ENCODE measurements at places on chromosomes 12 and 14.

DNA sequence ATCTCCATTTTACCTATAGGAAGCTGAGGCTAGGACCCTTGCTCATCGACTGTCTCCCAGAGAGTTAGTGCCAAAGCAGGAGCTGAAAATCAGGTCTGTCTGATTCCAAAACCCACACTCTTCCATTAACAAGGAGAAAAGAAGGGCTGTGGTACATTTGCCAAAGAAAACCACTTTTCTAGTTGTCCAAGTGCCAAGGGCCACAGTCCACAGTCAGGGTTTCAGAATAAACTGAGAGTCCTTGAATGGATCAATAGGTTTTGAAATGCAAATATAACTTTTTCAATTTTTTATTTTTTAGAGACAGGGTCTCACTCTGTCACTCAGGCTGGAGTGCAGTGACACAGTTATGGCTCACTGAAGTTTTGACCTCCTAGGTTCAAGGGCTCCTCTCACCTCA, 55.4 kb upstream of the ZFP36L1 start:
- no peak for DNase-seq
- peaks cover 3% of the 10 kb centered on the region for H3K27me3 ChIP-seq

GRCh38 chr12:85007836-85008235, 28.2 kb downstream of the TSPAN19 start:
- H3K27ac ChIP-seq, result no peak overlapping the region
- DNase-seq, result no peak
- no peaks in the 10 kb centered on the region for H3K27me3 ChIP-seq
- no peaks in the 10 kb centered on the region for H3K36me3 ChIP-seq
- no peak overlapping the region for H3K4me3 ChIP-seq
- no peaks in the 10 kb centered on the region for H3K4me1 ChIP-seq

DNA sequence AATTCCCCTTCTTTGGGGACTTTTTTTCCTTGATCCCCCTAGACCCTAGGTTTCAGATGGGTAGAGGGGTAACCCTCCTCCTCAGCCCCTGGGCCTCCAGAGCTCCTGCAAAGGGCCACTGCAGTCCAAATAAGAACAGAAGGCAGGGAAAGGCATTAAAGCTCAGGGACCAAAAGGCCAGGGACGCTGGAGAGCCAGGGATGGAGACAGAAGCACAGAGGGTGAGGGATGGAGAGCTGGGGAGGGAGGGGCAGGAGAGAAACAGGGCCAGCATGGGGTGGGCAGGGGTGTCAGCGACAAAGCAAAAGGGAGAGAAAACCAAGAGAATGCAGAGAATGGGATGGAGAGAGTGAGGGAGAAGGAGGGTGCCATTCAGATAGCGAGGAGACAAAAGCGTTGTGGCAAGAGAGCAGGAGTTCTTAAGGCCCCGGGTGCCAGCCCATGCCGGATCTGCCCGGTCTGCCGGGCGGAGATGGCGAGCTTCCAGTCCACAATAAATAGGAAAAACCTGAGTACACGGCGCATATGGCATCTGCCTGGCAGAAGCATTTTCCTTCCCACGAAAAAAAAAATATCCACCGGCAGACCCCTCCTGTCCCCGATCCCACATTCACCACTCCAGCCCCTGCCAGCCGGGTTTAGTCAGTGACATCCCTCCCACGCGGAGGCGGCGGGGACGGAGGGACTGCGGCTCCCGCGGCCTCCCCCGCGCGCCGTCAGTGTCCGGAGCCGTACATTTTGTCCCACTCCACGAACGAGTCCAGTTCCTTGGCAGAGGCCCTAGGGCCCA, 28.6 kb downstream of the FIGNL2 start:
- H3K36me3 ChIP-seq, result no peaks in the 10 kb centered on the region
- DNase-seq, result peak; percentile 56
- H3K27ac ChIP-seq, result peak overlapping the region; percentile 55
- peak overlapping the region; percentile 50 for H3K4me3 ChIP-seq
- H3K4me1 ChIP-seq, result peaks cover 7% of the 10 kb centered on the region

DNA sequence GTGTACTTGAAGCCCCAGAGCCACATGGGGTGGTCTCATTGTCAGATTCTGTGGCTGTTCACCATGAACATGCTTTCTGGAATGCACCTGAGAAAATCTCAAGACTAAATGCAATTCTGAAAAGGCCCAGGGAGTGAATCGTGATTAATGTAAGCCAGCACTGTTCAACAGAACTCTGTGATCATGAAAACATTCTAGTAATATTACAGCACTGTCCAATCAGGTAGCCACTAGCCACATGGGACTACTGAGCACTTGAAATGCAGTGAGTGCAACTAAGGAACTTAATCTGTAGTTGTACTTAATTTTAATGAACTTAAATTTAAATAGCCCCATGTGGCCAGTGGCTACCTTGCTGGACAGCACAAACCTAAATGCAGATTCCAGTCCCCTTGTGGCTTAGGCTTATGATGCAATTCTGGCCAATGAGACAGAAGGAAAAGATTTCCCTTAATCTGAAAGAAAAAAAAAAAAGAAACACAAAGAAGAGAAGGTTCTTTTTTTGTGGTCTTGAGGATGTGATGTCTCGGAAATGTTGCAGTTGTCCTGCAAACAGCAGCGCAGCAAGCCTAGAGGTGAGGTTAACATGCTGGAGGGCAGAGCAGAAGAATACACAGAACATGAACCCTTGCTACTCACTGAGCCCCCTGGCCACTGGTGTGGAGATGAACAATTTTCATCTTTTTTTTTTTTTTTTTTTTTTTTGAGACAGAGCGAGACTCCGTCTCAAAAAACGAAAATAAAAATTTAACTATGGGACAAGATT, 48.2 kb downstream of the SPPL3 start:
- no peak overlapping the region for H3K4me3 ChIP-seq
- H3K36me3 ChIP-seq, result no peaks in the 10 kb centered on the region
- H3K27me3 ChIP-seq, result no peaks in the 10 kb centered on the region
- DNase-seq, result no peak
- peaks cover 26% of the 10 kb centered on the region for H3K4me1 ChIP-seq
- H3K27ac ChIP-seq, result no peak overlapping the region

- H3K4me3 ChIP-seq, result no peak overlapping the region
- H3K27ac ChIP-seq, result no peak overlapping the region
- no peaks in the 10 kb centered on the region for H3K4me1 ChIP-seq
- no peaks in the 10 kb centered on the region for H3K36me3 ChIP-seq
- no peak for DNase-seq
Observed at GRCh38 chr12:59041241-59042121, 121.2 kb upstream of the LRIG3 start.

DNA sequence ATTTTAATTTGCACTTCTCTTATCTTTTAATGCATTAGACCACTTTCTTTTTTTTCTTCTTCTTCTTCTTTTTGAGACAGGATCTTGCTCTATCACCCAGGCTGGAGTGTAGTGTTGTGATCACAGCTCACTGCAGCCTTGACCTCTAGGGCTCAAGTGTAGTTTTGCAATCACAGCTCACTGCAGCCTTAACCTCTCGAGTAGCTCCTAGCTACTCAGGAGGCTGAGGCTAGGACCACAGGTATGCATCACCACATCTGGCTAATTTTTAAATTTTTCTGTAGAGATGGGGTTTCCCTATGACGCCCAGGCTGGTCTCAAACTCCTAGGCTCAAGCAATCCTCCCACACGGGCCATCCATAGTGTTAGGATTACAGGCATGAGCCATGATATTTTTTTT, 12.7 kb downstream of the TMED8 start:
- DNase-seq, result no peak
- H3K4me3 ChIP-seq, result no peak overlapping the region
- H3K27me3 ChIP-seq, result no peaks in the 10 kb centered on the region
- no peak overlapping the region for H3K27ac ChIP-seq
- no peaks in the 10 kb centered on the region for H3K4me1 ChIP-seq
- H3K36me3 ChIP-seq, result no peaks in the 10 kb centered on the region

- H3K27me3 ChIP-seq, result peaks cover 86% of the 10 kb centered on the region
- no peak overlapping the region for H3K27ac ChIP-seq
- H3K4me3 ChIP-seq, result peak overlapping the region; percentile 34
- DNase-seq, result peak; percentile 81
- H3K4me1 ChIP-seq, result peaks cover 19% of the 10 kb centered on the region
Observed at GRCh38 chr12:57621497-57622292, 10.5 kb downstream of the ARHGEF25 start.

DNA sequence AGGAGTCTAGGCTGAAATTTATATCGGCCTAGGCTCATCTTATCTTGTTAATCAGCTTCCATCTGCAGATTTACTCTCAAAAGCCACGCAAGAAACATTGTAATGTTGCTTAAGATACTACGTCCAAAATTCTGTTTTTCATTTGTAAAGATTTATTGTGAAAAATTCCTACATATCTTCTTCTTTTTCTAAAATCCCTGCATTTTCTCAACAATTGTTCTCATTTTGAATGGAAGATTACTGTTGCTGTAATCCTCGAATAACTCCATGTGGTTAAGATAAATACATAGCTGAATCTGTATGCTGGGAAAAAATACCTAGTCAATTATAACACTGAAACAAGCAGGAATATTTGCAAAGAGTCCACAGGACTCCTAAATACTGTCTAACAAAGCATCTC, 15.6 kb downstream of the INSM2 start:
- no peak overlapping the region for H3K4me3 ChIP-seq
- H3K36me3 ChIP-seq, result no peaks in the 10 kb centered on the region
- H3K27me3 ChIP-seq, result no peaks in the 10 kb centered on the region
- H3K27ac ChIP-seq, result no peak overlapping the region
- no peak for DNase-seq

GRCh38 chr14:77043177-77043983, 14.9 kb upstream of the IRF2BPL start:
- H3K4me3 ChIP-seq, result no peak overlapping the region
- H3K36me3 ChIP-seq, result no peaks in the 10 kb centered on the region
- H3K27me3 ChIP-seq, result no peaks in the 10 kb centered on the region
- DNase-seq, result no peak
- peak overlapping the region; percentile 96 for H3K27ac ChIP-seq

GRCh38 chr12:108129017-108129812, at the start of gene WSCD2:
WSCD2 (plus strand) TSS chr12:108129288; CDS start chr12:108195833, 66,545 bp downstream.
- peak within 1 kb of the TSS; percentile 30 for H3K4me3 ChIP-seq
- peaks cover 68% of the 10 kb centered on the region for H3K27me3 ChIP-seq
- peak; percentile 71 for DNase-seq
- H3K27ac ChIP-seq, result no peak within 1 kb of the TSS

DNA sequence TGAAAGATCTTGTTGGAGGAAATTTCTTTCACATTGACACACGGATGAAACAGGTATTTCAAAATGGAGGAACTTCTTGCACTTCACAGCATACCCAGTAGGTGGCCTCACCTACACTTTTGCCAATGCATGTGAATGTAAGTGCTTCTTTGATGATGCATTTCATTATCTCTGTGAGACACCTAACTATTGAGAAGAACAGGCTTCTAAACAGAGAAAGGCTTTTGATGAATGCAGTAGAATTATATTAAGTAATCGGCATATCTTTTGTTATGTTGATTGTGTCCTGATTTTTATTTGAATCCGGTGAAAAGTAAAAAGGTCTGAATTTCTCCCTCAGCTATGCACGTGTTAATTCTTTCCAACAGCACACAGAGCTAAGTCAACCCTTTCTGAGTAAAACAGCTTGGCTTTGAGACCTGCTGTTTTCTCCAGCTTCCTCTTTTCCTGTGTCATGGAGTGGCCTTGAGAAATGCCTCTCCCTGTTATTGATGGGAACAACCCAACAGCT, 399.0 kb downstream of the NAV3 start:
- H3K36me3 ChIP-seq, result no peaks in the 10 kb centered on the region
- H3K27ac ChIP-seq, result no peak overlapping the region
- no peaks in the 10 kb centered on the region for H3K27me3 ChIP-seq
- H3K4me3 ChIP-seq, result no peak overlapping the region

GRCh38 chr12:100295764-100296555, 29.0 kb downstream of the SCYL2 start:
- H3K4me3 ChIP-seq, result no peak overlapping the region
- H3K36me3 ChIP-seq, result peaks cover 52% of the 10 kb centered on the region
- H3K27ac ChIP-seq, result no peak overlapping the region

DNA sequence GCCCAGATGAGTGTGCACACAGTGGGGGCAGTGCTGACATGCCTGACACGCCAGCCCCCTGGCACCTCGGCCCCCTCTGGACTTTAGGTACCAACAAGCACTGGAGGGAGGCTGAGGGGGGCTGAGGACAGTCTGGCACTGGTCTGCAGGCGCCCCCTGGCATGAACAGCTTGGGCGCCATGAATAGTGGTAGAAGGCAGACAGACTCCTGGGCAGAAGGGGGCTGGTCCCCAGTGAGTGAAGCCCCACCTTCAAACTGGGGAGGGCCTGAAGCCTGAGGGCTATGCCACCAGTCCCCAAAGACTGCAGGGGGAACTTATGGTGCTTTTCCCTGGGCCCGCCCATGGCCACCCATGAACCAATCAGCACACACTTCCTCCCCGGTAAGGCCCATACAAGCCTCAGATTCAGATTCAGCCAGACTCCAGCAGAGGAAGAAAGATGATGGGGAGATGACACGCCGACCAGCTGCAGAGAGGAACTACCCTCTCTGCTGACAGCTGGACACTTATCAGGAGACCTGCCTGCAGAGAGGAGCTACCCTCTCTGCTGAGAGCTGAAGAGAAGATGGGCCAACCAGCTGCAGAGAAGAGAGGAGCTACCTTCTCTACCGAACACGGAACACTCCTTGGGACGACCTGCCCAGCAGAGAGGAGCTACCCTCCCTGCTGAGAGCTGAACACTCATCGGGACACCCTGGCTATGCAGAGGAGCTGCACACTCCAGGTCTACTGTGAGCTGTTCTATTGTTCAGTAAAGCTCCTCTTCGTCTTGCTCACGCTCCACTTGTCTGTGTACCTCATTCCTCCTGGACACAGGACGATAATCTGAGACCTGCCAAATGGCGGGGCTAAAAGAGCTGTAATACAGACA, 324.5 kb downstream of the PCNX1 start:
- H3K27me3 ChIP-seq, result no peaks in the 10 kb centered on the region
- H3K4me1 ChIP-seq, result no peaks in the 10 kb centered on the region
- no peak overlapping the region for H3K27ac ChIP-seq
- no peaks in the 10 kb centered on the region for H3K36me3 ChIP-seq
- no peak overlapping the region for H3K4me3 ChIP-seq

GRCh38 chr12:70011353-70011752, 186.3 kb downstream of the MYRFL start:
- H3K4me3 ChIP-seq, result no peak overlapping the region
- H3K36me3 ChIP-seq, result no peaks in the 10 kb centered on the region
- no peak for DNase-seq
- H3K27ac ChIP-seq, result no peak overlapping the region

DNA sequence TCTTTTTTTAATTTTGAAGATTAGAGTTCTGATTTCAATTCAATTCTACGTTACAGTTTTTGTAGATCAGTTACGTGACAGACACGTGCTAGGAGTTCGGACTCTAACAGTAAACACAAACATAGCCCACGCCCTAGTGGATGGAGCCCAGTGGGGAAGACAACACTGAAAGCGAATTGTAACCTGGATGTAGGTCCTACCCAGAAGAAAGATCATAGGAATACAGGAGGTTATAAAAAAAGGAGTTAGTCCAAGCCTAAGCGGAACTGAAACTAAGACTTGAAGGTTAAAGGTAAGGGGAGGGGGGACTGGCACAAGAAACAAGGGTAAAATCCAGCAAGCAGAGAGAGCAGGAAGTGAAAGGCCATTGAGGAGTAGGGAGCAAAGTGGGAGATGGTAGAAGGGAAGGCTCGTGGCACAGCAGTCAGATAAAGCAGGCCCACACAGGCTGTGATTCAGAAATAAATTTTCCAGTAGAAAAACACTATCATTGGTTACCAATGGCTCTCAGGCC, 15.7 kb upstream of the CRY1 start:
- no peak overlapping the region for H3K4me3 ChIP-seq
- no peaks in the 10 kb centered on the region for H3K36me3 ChIP-seq
- DNase-seq, result no peak
- peaks cover 6% of the 10 kb centered on the region for H3K4me1 ChIP-seq
- H3K27me3 ChIP-seq, result no peaks in the 10 kb centered on the region
- H3K27ac ChIP-seq, result no peak overlapping the region

- no peaks in the 10 kb centered on the region for H3K27me3 ChIP-seq
- H3K4me3 ChIP-seq, result no peak overlapping the region
- no peak for DNase-seq
- no peaks in the 10 kb centered on the region for H3K36me3 ChIP-seq
Observed at GRCh38 chr14:85451421-85451820, 78.5 kb upstream of the FLRT2 start.
